ENCODE measurements at places on chromosomes 6 and 20.

- no peak for DNase-seq
Measured at GRCh38 chr6:158772851-158773371, 46.3 kb downstream of the EZR start.

GRCh38 chr20:38671186-38671585 lies 53.1 kb upstream of the SLC32A1 start:
- no peak for DNase-seq

GRCh38 chr6:170221052-170221752 lies 69.7 kb downstream of the DLL1 start:
- no peak for DNase-seq

GRCh38 chr6:36607683-36608386 lies 13.7 kb downstream of the SRSF3 start:
- no peak for DNase-seq

- no peak for DNase-seq
Measured at GRCh38 chr6:164164876-164165275, 750.4 kb downstream of the QKI start.

- no peak for DNase-seq
Measured at GRCh38 chr6:159978291-159979135, 9.6 kb downstream of the IGF2R start.

GRCh38 chr6:4394786-4395185 lies 259.4 kb upstream of the ECI2 start:
- no peak for DNase-seq

DNA sequence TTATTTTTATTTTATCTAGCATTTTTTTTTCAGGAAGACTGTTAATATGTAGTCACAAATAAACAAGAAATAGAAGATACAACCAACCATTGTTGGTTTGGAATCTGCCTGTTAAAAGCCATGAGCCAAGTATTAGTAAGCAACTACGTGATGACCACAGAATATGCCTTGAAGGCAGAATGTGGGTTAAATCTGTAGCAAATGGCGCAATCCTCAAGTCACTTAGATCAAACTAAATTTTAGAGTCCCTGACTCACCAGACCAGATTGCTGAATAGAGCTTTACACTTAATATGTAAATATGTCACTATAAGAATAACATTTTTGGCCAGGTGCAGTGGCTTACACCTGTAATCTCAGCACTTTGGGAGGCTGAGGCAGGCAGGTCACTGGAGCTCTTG lies 800.1 kb upstream of the CITED2 start:
- no peak for DNase-seq

DNA sequence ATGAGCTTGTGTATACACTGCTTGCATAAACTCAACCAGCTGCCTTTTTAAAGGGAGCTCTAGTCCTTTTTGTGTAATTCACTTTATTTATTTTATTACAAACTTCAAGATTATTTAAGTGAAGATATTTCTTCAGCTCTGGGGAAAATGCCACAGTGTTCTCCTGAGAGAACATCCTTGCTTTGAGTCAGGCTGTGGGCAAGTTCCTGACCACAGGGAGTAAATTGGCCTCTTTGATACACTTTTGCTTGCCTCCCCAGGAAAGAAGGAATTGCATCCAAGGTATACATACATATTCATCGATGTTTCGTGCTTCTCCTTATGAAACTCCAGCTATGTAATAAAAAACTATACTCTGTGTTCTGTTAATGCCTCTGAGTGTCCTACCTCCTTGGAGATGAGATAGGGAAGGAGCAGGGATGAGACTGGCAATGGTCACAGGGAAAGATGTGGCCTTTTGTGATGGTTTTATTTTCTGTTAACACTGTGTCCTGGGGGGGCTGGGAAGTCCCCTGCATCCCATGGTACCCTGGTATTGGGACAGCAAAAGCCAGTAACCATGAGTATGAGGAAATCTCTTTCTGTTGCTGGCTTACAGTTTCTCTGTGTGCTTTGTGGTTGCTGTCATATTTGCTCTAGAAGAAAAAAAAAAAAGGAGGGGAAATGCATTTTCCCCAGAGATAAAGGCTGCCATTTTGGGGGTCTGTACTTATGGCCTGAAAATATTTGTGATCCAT lies 15.3 kb downstream of the TNFAIP3 start:
- no peak for DNase-seq

DNA sequence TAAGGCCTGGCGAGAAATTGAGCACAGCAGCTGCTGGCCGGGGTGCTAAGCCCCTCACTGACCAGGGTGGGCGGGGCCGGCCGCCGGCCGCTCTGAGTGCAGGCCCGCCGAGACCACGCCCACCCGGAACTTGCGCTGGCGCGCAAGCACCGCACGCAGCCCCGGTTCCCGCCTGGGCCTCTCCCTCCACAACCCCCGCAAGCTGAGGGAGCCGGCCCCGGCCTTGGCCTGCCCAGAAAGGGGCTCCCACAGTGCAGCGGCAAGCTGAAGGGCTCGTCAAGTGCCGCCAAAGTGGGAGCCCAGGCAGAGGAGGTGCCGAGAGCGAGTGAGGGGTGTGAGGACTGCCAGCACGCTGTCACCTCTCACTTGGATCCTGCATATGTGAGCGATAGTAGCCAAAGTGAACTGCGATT lies 251.2 kb downstream of the GJA1 start:
- no peak for DNase-seq

DNA sequence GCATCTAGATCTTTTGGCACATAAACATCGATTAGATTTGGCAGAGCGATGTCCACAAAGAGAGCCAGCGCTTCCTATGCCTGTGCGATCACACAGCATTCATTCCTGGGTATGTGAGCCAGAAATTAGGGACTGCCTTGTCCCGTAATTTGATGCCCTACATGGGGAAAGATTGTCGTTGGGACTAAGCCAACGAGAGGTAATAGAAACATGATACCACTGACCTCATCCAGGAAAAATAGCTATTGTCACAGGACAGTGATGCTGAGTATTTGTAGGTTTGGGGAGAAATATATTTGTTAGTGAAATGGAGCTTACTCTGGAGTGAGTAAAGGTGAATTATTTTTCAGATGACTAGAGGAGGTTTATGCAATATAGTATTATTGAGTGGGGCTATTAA lies 154.0 kb downstream of the TSHZ2 start:
- no peak for DNase-seq

DNA sequence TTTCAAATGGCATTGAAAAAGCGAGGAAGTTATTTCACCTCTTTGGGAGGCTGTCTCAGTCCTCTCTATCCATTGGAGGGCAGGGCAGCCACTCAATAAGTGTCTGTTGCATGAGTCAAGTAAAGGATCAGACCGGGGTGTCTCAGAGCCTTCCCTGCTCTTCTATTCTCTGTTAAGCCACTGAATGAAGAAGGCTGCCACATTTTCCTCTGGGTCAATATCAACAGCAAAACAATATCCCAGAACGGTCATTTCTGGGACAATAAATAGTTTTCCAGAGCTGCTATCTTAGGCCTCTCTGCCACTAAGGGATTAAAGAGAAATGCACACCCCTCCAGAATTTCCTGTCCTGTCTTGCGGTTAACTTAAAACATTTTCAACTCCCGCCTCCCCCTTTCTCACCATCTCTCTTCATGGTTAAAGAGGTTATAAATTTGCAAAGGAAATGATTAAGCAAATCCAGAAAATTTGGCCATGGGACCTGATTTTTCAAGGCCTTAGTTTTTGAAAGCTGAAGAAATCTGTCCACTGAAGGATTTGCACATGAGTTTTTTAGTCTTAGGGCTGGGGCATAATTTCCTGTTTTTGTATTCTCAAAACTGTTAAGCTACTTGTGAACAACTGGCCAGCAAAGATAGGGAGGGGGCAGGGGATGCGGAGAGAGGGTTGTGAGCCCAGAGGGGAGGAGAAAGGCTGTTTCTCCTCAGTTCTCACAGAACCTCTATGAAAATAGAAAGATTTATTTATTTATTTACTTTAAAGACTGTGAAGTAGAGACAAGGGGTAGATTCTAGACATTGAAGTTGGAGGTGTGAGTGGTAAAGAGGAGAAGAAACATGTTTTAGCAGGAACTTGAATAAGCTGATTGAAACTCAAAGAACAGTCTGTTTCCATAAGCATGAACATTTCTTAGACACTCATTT lies 135.7 kb downstream of the BCAS1 start:
- DNase-seq = no peak

GRCh38 chr6:109230453-109230852 lies 135.1 kb downstream of the CEP57L1 start:
- DNase-seq = no peak

- no peak for DNase-seq
Measured at GRCh38 chr20:64075556-64075955, 3.8 kb downstream of the RGS19 start.

GRCh38 chr20:12482661-12483060 lies 526.1 kb upstream of the SPTLC3 start:
- DNase-seq = no peak

DNA sequence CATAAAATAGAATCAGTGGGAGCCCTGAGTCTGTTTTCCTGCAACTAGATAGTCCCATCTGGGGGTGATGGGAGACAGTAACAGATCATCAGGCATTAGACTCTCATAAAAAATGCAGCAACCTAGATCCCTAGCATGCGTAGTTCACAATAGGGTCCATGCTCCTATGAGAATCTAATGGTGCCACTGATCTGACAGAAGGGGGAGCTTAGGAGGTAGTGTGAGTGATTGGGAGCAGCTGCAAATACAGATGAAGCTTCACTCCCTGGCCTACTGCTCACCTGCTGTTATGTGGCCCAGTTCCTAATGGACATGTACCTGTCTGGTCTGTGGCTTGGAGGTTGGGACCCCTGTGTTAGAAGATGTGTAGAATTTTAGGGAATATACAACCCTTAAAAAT lies 904.5 kb upstream of the EPHA7 start:
- DNase-seq = no peak

DNA sequence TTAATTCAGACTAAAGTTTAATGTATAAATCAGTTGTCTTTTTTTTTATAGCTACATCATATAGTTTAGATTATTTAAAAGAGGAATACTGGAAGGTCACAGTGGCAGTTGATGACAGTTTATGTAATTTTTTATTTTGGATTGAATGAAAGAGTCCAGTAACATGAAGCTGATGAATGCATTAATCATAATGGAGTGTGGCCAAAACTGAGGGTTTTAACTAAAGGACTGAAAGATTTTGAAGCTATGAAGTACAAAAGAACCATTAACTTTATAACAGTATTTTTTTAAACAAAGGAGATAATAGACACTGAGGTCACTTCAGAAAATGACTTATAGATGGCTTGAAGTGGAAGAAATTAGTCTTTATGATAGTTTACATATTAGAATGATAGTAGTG lies 41.3 kb downstream of the TRMT11 start:
- no peak for DNase-seq

DNA sequence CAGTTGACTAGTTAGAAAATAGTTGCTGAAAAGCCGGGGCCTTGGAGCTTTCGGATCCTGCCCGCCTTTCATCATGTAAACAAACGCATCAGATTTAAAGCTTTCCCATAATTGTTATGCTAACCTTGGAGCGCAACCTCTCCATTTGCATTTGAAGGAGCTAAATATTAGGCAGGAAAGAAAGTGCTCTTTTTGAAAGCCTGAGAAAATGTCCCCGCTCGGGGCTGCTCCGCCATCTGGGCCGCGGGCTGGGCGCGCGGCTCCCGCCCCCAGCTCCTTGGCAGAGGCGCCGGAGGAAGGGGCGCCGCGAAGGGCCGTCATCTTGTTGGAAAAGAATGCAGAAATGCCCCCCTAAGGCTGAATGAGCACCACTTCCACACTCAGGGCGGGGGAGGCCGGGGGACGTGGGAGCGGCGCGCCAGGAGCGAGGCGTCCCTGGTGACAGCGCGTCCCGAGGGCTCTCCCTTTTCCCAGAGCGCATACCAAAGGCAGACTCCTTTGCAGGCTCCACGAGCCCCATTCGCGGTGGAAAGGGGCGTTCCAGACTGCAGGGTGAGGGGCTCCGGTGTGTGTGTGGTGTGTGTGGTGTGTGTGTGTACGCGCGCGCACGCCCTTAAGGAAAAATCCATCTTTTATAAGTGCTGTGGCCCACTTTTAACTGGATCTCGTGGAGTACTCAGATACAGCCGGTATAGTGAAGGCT lies 145.6 kb upstream of the ID4 start:
- DNase-seq = no peak

DNA sequence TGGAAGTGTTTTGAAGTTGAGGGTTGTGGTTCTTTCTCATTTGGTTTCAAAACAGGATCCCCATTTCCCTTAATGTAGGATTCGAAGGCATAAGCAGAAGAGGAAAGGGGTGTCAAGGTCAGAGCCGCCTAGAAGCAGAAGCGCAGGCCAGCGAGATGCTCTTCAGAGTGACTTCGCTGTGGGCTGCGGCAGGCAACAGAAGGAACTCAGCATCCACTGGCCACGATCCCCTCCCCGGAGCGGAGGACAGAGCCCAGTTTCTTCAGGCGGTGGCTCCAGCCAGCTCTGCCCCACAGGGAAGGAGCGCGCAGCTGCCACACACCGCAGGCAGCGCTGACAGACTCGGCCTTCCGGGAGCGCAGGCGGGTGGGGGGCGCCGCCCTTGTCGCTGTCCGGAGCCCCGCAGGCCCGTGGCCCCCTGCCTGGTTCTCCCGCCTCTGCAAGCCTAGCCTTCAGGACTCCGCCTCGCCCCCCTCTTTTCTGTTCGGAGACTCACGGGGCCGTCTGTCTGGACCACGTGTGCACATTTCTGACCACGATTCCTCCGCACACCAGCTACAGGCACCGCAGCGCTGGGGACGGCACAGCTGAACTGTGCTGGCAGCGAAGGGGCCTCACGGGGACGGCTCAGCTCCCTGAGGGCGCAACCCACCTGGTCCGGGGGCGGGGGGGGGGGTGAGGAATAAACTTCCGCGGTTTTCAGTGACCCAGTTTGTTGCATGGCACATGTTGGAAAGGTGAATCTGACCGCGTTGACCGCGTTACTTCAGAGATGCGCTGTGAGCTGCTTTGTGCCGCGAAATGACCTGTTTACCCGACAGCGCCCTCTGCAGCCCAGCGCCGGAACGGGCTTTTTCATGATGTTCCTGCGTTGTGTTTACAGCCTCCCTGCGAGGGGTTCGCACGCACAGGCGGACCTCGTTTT lies 26.1 kb downstream of the TTLL2 start:
- peak; percentile 64 for DNase-seq

DNA sequence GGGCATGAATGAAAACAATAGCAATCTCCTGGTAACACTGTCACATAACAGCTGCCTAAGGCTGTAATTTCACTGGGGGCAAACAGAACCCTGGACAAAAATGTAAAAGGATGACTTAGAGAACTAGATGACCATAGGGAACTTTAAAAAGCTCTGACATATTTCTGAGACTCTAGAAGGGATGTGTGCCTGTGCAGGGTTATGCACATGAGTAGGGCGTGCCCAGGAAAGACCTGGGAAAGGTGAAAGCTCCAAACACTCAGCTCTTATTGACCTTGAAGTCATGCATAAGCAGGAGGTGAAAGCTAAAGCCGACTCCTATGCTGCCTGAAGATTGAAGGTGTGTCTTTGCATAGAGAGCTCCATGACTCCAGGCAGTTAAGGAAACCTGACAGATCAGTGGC lies 118.4 kb upstream of the BTBD3 start:
- DNase-seq = no peak

GRCh38 chr6:46491201-46491627 lies at the start of gene RCAN2:
Gene RCAN2, minus strand, starts transcription at chr6:46491449.
- no peak for DNase-seq

- DNase-seq = no peak
Measured at GRCh38 chr20:18728870-18729224, 84.7 kb upstream of the SCP2D1 start.

DNA sequence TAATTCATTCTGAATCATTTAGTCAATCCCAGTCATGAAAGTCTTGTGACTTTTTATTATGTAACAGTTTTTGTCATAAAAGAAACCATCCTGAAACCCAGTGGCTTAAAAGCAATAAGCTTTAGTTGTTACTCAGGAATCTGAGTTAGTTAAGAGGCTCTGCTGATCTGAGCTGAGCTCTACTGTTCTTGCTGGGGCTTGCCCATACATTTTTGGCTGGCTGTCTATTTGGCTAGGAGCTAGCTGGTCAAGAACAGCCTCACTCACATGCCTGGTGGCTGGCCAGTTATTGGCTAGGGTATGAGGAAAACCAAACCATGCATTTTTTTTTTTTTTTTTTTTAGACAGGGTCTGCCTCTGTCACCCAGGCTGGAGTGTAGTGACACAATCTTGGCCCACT lies 10.6 kb downstream of the TCF21 start:
- no peak for DNase-seq
